ENCODE measurements at places on chromosomes 4 and X.
A peak's percentile ranks its signal among the peaks of the same experiment; 100 is the strongest.

DNA sequence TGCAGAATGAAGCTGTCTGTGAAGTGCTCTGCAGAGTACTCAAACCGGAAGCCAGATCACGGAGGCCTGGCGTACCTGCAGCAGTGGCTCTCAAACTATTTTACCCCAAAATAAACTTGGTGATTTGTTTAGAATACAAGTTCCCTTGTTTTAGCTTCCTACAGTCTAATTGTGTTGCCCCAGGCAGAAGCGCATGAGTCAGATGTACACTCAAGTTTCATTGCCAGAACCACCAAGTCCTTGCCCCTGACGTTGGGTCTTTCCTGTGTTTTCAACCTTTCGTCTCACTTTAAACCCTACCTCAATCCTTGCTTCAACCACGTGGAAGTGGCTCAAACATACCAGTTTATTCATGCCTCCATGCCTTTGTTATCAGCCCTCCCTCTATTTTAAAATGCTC is 66.2 kb upstream of the SLC7A11 start:
- no peak overlapping the region for H3K4me3 ChIP-seq
- no peak for DNase-seq
- no peak overlapping the region for H3K27ac ChIP-seq
- H3K27me3 ChIP-seq, result no peaks in the 10 kb centered on the region
- H3K36me3 ChIP-seq, result no peaks in the 10 kb centered on the region
- no peaks in the 10 kb centered on the region for H3K4me1 ChIP-seq

GRCh38 chr4:5711479-5712184 is 631 bp downstream of the EVC start:
- peak overlapping the region; percentile 88 for H3K27ac ChIP-seq
- H3K4me3 ChIP-seq, result peak overlapping the region; percentile 59
- H3K36me3 ChIP-seq, result no peaks in the 10 kb centered on the region
- H3K4me1 ChIP-seq, result peaks cover 60% of the 10 kb centered on the region
- no peaks in the 10 kb centered on the region for H3K27me3 ChIP-seq

DNA sequence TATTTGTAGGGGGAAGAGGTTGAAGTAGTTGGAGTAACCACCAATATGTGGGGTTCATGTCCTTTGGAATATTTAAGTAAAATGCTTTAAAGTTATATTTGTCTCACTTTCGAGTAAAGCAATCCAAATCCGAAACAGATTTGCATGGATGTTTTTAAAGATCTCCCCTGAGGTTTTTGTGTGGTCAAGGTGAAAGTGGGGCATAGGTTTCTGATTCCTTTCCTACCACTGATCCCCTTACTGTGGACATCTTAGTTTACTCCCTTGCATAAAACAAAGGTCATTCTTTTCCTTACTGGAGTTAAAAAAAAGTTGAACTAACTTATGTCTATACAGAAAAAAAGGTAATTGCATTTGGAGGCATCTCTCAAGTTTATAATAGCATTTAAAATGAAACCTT is 71.9 kb upstream of the PHOX2B start:
- peaks cover 59% of the 10 kb centered on the region for H3K27me3 ChIP-seq
- H3K27ac ChIP-seq, result no peak overlapping the region
- no peaks in the 10 kb centered on the region for H3K4me1 ChIP-seq
- DNase-seq, result no peak
- no peaks in the 10 kb centered on the region for H3K36me3 ChIP-seq

DNA sequence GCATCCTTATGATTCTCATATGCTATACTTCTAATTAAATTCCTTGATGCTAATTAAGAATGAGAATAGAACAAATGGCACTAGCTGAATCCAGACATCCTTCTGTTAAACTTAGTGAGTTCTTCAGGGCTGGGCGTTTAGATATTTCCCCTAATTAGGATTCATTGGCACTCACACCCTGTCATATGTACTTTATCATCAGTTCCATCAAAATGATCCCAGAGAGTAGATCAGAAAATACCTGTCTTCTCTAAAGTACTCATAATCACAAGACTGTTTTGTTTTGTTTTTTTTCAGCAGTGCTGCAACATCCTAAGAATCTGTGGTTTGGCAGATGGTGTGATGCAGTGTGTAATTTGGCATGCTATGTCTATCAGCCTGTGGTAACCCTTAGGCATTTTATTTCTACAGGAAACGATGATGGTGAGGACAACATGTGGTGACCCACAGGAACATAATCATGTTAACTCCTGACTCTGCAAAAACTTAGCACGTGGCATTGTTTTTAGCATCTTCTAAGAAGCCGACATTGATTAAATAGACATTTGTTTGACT is 2528.4 kb downstream of the ARAP2 start:
- no peak overlapping the region for H3K27ac ChIP-seq
- H3K27me3 ChIP-seq, result no peaks in the 10 kb centered on the region
- H3K36me3 ChIP-seq, result no peaks in the 10 kb centered on the region
- no peak for DNase-seq

DNA sequence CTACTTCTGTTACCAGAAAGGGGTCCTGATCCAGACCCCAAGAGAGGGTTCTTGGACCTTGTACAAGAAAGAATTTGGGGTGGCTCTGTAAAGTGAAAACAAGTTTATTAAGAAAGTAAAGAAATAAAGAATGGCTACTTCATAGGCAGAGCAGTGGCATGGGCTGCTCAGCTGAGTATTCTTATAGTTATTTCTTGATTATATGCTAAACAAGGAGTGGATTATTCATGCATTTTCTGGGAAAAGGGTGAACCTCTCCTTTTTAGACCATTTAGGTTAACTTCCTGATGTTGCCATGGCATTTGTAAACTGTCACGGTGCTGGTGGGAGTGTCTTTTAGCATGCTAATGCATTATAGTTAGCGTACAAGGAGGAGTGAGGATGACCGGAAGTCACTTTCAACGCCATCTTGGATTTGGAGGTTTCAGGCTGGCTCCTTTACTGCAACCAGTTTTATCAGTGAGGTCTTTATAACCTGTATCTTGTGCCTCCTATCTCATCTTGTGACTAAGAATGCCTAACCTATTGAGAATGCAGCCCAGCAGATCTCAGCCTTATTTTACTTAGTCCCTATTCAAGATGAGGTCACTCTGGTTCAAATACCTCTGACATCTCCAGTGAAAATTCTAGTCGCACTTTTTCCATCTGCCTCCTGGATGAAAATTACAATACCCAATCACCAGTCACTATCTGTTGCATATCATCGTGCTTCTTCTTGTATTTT is 15.5 kb upstream of the TDO2 start:
- H3K4me3 ChIP-seq, result no peak overlapping the region
- H3K4me1 ChIP-seq, result no peaks in the 10 kb centered on the region
- H3K27me3 ChIP-seq, result no peaks in the 10 kb centered on the region

DNA sequence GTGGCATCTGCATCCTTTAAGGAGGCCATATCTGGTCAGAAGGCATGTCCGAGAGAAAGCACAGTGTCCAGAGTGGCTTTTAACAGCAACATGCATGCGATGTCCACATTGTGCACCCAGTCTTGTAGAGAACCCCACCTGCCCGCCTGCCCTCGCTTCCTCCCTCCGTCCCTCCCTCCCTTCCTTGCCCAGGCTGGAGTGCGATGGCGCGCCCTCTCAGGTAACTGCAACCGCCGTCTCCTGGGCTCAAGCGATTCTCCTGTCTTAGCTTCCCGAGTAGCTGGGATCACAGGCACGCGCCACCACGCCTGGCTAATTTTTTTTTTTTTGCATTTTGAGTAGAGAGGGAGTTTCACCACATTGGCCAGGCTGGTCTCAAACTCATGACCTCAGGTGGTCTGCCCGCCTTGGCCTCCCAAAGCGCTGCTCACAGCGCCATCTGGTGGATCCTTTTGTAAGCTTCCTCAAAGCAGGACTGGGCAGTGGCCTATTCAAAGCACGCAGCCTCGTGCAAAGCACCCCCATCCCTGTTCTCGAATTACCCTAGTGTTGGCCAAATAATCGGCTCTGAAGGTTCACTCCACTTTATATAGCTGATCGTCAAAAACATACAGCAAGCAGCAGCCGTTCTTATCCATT is 15.0 kb downstream of the BRCC3 start:
- no peak overlapping the region for H3K4me3 ChIP-seq
- no peak overlapping the region for H3K27ac ChIP-seq
- no peaks in the 10 kb centered on the region for H3K4me1 ChIP-seq
- no peaks in the 10 kb centered on the region for H3K27me3 ChIP-seq
- H3K36me3 ChIP-seq, result peaks cover 45% of the 10 kb centered on the region
- DNase-seq, result no peak

DNA sequence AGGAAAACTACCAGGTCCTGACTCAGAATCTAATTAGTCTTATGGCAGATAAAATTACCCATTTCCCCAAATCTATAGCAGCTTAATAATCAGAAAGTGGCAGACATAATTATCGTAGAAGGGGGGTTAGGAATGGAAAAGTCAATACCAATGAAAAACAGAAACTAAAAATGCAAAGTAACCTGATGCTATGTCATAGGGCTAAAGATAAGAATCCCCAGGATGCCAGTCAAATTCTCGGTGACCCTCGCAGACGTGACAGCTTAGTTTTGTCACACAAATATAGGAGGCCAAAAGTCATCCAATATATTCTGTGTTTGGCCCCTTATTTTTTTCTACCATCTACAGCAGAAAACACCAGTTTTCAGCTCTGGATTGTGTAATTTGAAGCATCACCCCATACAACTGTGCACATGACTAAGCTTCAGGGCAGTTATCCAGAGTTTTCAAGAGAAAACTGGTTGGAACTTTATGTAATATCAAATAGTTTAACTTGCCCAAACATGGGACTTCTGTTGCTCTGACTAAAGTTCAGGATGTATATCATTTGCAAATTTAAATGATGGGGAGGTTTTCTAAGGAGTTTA is 30.9 kb downstream of the RASSF6 start:
- DNase-seq, result no peak
- H3K27ac ChIP-seq, result peak overlapping the region; percentile 44
- no peaks in the 10 kb centered on the region for H3K27me3 ChIP-seq
- no peaks in the 10 kb centered on the region for H3K36me3 ChIP-seq

DNA sequence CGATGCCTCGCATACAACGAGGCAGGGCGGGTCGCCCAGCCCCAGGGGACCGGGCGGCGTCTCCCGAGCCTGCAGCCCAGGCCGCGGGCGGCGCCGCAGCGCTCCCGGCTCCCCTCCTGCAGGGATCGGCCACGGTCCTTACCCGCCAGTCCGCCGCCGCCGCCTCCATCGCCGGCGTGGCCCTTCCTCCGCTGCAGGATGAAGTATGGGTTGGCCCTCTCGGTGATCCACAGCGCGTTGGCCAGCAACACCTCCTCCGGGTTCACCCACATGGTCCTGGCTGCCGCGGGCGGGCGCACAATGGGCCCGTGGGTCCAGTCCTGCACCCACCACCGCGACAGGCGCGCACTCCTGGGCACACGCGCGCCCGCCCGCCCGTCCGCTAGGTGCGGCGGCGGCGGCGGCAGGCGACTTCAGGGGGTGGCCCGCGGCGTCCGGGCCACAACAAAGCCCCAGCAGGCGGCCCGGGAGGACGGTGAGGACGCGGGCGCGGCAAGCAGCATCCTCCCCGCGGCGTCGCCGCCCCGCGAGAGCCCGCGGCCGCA is 339 bp downstream of the TBC1D9 start:
- H3K4me1 ChIP-seq, result peaks cover 35% of the 10 kb centered on the region
- H3K27me3 ChIP-seq, result no peaks in the 10 kb centered on the region
- DNase-seq, result no peak
- H3K36me3 ChIP-seq, result no peaks in the 10 kb centered on the region
- H3K4me3 ChIP-seq, result peak overlapping the region; percentile 88

DNA sequence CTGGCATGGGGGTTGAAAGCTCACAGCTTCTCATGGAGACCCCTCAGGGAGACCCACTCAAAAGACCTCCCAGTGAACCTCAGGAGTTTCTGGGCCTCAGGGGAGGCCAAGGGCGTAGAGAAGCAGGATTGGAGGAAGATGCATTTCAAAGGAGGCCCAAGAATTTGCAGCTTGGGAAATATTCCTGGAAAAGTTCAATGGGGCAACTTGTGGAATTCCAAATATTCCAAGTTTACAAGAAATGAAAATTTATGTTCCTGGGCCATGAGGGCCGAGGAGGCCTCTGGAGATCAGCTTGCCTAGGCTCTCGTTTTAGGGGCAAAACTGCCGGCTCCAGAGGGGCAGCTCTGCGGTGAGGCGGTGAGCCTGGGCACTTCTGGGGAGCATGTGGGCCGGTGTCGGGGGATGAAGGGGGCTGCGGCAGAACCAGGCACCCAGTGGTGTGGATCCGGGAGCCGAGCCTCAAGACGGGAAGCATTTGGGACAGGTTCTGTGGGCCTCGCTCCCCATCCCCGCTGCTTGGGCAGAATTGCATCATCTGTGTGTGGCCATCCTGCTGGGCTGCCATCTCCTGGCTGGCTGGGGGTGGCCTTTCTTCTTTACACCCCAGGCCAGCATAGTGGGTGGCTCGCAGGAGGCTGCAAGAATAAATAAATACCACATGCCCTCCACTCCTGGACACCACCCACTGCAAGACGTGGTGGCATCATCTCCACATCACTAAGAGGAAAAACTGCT is 54.6 kb upstream of the GPR78 start:
- no peak overlapping the region for H3K4me3 ChIP-seq
- no peaks in the 10 kb centered on the region for H3K27me3 ChIP-seq
- no peaks in the 10 kb centered on the region for H3K4me1 ChIP-seq

DNA sequence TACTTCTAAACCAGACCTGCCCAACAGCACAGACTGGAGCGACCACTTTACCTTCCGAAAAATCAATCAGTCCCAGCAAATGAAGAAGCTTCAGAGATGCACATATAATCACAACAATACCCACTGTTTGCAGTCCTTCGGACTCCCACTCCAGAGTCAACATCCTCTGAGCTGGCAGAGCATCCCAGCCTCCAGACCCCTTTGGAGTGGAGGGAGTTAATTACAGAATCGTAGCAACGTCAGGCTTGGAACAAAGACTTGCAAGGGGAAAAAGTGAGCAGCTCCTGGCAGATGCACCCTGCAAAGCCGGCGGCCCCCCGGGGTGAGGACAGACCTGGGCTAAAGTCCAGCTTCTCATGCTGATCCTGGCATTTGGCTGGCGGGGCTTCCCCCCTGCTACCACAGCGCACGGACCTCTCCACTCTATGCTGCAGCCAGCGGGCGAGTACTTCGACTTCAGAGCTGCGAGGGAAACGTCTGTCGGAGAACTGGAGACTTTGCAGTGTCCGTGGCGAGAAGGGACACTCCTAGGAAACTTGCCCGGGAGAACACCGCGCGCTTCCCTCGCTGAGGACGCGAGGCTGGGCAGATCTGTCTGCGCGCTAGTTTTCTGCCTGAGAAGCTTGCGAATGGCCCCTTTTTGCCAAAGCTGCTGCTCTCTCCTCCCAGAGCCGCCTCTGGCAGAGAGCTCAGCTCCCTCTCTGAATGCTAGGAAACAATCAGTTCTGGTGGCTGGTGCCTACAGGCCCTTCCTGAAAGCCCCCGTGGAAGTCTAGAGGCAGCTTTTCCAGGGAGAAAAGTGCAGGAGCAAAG is 283.7 kb downstream of the PACRGL start:
- no peak for DNase-seq
- H3K27ac ChIP-seq, result no peak overlapping the region
- peak overlapping the region; percentile 27 for H3K4me3 ChIP-seq

- H3K27me3 ChIP-seq, result no peaks in the 10 kb centered on the region
- H3K36me3 ChIP-seq, result no peaks in the 10 kb centered on the region
- H3K27ac ChIP-seq, result no peak overlapping the region
These were observed 18.0 kb downstream of the FAM9A start for GRCh38 chrX:8783097-8783713.

- no peak overlapping the region for H3K27ac ChIP-seq
- H3K4me3 ChIP-seq, result no peak overlapping the region
- H3K36me3 ChIP-seq, result no peaks in the 10 kb centered on the region
- no peaks in the 10 kb centered on the region for H3K27me3 ChIP-seq
These were observed 101.9 kb upstream of the CCSER1 start for GRCh38 chr4:90025248-90025647.
